Iris pigment epithelial cell (primary cell): ENCODE measurements at places on chromosomes 7 and 10.

DNA sequence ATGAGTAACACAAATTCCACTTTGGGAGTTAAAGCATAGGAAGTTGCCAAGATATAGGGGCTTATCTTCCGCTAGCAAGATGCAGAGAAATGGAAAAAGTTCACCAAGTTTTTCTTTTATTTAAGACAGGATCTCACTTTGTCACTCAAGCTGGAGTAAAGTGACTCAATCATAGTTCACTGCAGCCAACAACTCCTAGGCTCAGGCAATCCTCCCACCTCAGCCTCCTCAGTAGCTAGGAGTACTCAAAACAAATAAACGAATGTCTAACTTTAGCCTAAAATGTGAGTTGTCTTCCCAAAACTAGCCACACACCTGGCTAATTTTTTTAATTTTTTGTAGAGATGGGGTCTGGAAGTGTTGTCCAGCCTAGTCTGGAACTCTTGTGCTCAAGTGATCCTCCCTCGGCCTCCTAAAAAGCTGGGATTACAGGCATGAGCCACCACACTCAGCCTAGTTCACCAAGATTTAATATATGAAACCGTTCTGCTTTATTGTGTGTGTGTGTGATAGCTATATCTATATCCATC lies 9.9 kb downstream of the VIM start:
- no peak for DNase-seq

GRCh38 chr7:3042861-3043489 lies 692 bp downstream of the CARD11 start:
- DNase-seq: no peak

- DNase-seq: no peak
These were observed 741.4 kb upstream of the VSTM2A start for GRCh38 chr7:53800746-53801145.

DNA sequence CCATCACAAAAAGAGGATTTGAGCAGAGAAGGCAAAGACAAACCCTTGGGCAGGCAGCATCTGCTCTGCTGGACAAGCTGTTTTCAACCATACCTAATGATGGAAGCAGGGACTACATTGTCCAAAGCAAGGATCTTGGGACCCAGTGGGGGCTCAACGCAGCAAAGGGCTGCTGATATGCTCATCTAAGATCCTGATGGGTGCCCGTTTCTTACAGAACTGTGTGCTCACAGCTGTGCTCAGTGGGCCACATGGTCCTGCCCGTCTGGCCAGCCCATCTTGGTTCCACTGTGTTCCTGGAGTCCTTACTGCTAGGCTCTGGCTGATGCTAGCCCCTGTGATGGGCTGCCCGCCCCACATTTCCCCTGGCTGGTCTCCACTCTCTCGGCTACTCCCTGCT lies 36.1 kb downstream of the GPRIN2 start:
- no peak for DNase-seq

DNA sequence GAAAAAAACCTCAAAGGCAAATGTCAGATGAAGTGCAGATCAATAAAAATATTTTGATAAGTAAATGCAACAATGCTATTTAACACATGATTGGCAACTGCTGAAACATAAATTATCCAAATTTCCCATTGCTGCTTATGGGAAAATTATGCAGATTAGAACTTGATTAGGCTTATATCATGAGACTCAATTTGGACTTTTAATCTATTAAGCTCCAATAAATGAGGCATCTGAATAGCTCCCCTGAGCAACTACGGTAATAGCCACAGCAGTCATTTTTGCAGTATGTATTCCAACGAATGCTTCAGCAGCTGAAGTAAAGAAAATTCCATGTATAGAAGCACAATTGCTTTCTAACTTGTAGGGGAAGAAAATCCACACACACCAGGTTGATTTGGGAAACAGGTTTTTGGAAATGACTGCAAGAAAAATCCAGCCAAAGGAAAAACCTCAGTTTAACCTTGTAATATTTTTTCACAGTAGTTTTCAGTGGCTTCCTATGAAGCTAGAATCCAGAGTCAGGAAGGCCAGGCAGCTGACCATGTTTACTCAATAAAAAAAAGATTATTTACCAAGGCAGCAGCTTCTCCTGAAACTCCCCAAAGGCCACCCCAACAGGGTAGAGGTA lies 716.1 kb downstream of the KCNMA1 start:
- DNase-seq: no peak

DNA sequence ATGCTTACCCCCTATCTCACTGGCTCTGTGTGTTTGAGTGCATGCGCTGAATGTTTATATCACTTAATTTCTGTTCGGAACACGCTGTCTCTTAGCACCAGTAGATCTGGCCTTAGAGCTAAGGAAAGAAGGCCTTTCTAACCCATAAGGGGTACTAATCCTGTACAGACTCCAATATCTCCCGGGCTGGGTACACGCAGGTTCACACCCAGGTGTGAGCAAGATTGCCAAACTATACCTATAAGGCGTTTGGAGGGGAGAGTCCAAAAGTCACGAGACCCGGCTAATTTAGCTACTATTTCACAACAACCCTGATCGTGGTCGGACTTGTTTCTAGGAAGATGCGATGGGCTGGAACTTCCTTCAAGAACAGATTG lies 727 bp upstream of the PDSS1 start:
- no peak for DNase-seq

DNA sequence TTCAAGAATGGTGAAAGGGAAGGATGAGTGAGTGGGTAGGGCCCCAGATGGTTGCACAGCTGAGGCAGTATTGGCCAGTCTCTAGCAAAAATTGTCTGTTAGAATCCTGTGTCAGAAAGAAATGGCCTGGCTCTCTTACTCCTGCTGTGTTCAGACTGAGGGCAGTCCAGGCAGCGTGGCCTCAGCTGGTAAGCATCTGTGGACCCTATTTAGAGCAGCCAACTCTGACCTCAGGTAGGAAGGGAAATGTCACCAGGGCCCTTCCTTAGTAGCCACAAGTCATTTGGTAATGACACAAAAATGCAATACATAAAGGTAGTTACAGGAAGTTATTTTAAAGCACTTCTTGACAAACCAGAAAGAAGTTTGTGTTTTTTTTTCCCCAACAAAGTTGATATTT lies 1194.7 kb downstream of the CNTNAP2 start:
- no peak for DNase-seq

- DNase-seq: no peak
These were observed 12.1 kb upstream of the MYL7 start for GRCh38 chr7:44152971-44153947.

DNA sequence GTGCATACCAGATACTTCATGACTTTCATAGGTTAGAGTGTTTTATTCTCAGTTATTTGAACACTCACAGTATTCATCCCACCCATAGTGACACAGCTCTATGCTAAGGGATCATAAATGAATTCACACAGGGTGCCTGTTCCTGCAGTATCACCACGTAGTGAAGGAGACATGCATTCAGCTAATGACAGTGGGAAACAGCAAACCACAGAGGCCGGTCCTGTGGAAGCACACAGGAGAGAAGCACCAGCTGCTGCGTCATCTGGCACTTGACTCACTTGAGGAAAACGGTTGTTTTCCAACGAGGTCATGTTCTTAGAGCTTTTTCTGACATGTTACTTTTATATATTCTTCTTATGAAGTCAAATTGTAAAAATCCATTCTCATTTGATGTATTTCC lies 73.0 kb downstream of the UBE3C start:
- DNase-seq: peak; percentile 72
